LHCN-M2 (cell line): ENCODE measurements at places on chromosomes 7 and 10.

GRCh38 chr7:55570218-55570873 is 2.0 kb downstream of the VOPP1 start:
- DNase-seq: no peak

DNA sequence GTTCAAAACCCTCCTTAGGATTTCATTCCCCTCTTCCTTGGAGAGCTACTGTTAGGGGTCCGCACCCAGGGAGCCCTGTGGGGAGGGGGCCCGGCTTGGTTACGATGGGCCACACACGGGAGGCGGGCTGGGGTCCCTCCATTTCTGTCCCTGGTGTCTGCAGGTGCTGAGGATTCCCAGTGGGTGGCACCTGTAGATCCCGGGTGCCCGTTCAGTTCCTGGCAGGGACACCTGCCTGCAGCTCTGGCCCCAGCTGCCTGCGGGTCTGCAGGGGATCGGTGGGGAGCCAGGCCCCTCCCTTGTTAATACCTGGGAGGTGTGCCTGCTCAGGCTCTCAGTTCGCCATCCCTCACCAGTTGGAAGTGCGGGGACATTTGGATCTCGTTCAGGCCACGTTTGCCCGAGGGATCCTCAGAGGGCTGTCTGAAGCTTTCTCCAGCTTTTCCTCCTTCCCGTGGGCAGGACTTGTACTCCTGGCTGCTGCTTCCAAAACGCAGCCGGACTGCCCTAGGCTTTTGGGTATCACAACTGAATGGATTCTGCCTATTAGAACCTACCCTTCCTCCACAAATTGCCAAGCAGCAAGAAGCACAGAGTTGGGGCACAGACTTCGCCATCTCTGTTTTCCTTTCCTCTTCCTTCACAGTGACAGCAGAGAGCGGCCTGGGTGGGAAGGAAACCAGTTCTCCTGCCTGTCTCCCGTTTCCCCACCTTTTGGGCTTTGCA is 22.3 kb upstream of the IL15RA start:
- no peak for DNase-seq

GRCh38 chr10:86979977-86980448 is 11.7 kb downstream of the ADIRF start:
- DNase-seq: peak; percentile 51

DNA sequence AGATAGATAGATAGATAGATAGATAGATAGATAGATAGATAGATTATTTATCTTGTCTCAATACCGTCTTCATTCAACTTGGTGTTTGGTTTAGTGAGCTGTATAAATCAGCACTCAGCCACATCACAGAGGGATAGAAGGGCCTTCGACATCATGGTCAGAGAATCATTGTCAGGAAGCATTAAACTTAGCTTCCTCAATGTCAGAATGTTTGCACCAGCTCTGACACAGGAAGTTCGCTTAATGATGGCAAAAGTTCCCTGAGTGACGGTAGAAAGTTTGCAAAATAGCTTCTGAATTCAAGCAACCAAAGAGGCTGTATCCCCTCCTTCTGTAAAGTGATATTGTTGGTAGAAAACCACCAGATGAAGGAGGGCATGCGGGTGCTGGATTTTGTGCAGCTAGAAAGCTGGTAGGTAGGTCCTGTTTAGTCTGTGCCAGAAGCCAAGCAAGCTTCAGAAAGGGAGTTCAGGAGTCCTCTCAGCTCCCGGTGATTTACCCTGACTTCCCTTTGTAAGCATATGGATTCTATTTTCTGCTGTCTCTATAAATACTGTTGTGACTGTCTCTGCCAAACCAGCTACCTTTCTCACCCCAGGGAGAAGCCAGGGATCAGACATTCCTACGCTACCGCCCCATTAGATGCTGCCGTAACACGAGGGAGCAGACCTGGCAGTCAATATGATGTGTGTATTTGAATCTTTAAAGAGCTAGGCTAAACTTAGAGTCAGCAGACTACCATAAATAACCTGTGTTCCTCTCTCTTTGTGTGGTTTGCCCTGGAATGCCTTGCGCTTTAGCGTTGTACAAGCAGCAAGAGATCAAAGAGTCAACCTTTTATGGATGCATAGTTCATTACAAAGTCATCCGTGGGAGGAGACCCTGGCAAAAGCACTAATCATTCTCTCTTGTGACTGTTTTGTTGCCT is 200.5 kb upstream of the KIAA1217 start:
- no peak for DNase-seq

GRCh38 chr7:27184337-27185012 is 557 bp downstream of the HOXA11 start:
- peak; percentile 66 for DNase-seq

DNA sequence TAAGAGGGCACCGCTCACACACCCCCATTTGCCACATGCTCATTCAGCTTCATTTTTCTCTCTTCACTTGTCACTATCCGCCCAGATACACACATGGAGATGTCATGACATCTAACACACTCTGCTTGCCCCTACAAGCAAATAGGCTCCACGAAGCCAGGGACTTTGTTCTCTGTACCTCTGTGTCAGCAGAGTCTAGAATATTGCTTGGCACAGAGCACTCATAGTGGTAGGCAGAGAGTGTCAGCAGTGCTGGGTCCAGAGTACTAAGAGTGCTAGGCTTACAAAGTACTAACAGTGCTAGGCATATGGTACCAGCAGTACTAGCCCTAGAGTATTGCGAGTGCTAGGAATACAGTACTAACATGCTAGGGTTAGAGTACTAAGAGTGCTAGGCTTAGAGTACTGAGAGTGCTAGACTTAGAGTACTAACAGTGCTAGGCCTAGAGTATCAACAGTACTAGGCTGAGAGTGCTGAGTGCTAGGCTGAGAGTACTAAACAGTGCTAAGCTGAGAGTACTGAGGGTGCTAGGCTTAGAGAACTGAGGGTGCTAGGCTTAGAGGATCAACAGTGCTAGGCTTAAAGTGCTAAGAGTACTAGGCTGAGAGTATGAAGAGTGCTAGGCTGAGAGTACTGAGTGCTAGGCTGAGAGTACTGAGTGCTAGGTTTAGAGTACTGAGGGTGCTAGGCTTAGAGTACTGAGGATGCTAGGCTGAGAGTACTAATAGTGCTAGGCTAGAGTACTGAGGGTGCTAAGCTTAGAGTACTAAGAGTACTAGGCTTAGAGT is 166.1 kb downstream of the PRKAG2 start:
- DNase-seq: peak; percentile 36

GRCh38 chr10:68829952-68830351 is 2.6 kb downstream of the STOX1 start:
- no peak for DNase-seq

- DNase-seq: no peak
Measured at GRCh38 chr10:76021398-76021797, 590.0 kb downstream of the LRMDA start.

GRCh38 chr10:99630991-99631390 is 10.8 kb upstream of the SLC25A28 start:
- DNase-seq: no peak

DNA sequence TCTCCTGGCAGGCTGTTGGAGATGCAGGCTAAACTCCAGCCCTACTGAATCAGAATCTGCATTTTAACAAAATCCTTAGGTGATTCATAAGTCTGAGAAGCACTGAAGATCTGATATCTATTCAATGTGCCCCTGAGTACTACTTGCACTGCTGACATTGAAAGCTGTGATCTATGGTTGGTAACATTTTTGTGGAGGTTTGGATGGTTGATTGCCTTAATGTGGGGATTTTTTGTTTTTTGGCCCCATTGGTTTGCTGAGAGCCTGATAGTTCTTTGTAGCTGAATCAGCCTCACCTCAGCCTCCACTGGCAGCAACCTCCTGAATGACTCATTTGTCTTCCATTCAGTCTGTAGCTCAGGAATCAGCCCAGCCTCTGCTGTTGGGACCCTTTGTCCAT is 14.7 kb upstream of the LRRN3 start:
- no peak for DNase-seq

- no peak for DNase-seq
Measured at GRCh38 chr10:71912431-71912830, 51.8 kb upstream of the CHST3 start.

DNA sequence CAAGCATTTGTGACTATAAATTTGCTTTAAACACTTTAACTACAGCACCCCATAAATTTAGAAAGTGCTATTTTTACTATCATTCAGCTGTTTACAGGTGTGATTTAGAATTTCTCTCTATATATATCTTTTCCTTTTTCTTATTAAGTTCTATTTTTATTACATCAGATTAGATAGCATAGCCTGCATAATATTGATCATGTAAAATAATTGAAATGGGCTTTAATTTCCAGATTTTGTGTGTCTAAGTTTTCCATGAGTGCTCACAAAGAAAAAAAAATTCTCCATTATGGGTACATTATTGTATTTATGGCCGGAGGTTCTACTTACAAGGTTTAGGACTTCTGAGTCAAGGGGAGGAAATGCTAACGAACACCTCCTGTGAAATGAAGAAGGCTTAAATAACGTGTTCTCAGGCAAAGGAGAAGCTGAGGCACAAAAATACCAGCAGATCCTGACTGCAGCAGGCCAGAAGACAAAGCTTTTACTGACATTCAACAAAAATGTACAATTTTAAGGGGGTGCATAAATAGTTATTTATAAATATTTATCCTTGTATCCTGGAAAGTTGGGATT is 114.2 kb downstream of the RNF133 start:
- DNase-seq: no peak

DNA sequence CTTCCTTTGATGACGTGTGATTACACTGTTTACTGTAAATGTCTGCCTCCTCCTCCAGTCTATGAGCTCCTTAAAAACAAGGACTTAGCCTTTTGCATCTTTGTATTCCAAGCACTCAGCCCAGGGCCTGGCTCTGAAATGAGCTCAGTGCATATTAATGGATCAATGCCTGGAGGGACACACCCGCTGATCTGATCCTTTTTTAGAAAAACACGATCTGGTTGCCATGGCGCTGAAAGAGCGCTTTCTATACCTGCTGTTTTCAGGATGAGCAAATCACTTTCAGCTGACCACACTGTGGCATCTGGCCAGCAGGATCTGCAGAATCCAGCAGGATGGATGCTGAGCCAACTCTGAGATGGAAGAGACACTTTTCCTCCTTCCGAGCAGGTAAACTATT is 37.8 kb upstream of the GARS1 start:
- DNase-seq: no peak

- DNase-seq: no peak
Measured at GRCh38 chr10:63382066-63382465, 83.7 kb downstream of the JMJD1C start.

DNA sequence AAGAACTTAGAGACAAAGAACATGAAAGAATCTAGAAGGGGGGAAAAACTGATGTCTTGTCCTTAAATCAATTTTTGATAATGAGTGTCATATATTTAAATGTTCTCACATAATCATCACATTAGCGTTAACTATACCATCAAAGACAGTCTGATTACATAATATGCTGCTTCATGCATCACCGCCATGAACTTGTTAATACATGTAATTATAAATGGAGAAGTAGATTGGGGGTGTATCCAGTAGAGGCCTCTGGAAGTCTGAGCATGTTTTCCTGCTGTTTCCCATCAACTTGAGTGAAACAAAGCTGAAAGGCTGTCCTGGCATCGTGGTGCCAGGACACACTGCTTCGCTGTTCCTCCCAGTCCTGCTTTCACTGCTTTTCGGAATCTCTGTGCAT is 48.2 kb downstream of the PRLHR start:
- no peak for DNase-seq

DNA sequence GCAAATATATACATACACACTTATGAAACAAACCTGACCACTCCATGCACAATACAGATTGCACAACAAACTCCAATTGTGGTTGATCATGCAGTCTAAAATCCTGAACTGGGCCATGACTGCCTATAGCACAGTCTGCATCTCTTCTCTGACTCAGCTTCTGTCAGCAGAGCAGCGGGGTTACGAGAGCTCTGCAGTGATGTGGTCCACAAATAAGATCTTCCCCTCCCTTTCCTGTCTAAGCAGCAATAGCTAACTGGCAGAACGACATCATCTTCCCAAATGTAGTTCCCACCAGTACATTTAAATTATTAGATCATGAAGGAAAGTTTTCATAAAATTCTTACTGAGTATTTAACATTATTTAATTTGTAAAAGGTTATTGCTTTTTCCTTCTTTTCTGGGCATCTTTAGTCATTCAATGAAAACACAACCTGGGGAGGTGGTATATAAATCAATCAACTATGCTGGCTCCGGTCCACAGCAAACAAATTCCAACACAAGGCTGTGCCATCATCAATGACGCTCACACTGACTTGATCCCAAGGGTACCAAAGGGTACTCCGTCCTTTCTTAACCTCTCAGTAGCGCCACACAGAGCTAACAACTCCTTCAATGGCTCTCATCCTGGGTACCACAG is 17.1 kb downstream of the ARHGAP21 start:
- peak; percentile 87 for DNase-seq

DNA sequence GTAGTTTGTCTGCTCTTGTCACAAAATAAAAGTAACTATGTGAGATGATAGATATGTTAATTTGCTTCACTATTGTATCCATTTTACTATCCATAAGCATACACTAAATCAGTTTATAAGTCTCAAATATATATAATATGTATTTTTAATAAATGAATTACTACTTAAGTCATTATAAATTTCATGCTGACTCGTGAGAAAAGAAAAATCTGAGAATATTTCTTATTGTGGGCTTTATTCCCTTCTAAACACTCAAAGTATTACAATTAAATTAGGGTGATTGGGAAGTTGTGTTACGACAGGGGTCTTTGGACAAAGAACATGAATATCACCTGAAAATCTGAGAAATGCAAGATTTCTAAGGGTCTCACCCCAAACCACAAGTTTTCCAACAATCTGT is 48.7 kb upstream of the RELN start:
- no peak for DNase-seq

- no peak for DNase-seq
Measured at GRCh38 chr10:132566892-132567291, 29.3 kb downstream of the INPP5A start.

- DNase-seq: peak; percentile 47
Measured at GRCh38 chr7:139825666-139826290, 3.3 kb upstream of the TBXAS1 start.

GRCh38 chr10:63972949-63973827 is 452.0 kb downstream of the REEP3 start:
- no peak for DNase-seq

DNA sequence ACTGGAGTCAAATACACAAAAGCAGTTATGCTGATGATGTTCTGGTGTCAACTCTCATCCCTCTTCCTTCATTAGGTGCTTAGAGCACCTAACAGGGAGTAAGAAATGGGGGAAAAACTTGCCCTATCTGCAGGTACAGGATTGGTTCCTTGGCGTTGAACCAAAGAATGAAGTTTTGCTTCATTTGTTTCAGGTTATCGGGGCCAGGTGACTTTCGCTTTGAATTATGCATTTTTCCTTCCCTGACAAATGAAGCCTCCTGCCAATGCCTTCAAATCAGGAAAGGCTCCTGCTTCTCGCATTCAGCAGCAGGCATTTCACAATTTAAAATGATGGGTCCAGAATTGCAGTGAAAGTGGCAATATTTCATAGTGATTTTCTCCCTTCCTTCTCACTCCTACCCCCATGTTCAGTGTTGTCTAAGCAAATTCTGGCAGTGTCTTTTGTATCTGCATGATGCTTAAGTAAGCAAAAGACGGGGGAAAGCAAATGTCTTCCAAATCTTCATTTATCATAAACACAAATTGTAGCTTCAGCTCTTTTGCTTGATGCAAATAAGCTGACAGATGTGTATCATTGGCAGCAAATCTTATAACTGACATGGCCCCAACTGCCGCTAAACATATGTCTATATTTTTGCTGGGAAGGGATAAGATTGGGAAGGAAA is 29.4 kb downstream of the DNAJB9 start:
- DNase-seq: no peak
